H1 (cell line): ENCODE measurements at places on chromosomes 2 and 18.

DNA sequence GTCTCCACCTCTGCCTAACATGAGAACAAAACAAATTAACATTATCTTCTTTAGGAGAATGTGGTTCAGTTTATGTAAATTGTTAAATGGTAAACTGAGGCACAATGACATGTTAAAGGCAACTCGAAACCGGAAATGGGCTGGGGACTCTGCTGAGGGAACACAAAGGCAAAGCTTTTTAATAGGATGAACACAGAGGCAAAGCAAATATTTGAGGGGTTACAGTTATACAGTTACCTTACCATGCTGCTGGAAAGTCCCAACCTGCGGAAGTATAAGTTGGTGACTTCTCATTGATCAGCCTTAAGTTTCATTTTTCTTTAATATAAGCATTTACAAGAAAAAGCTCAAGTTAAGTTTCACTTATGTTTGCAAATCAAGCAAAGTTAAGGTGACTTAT, 195.0 kb downstream of the DLGAP1 start:
- DNase-seq, result no peak

DNA sequence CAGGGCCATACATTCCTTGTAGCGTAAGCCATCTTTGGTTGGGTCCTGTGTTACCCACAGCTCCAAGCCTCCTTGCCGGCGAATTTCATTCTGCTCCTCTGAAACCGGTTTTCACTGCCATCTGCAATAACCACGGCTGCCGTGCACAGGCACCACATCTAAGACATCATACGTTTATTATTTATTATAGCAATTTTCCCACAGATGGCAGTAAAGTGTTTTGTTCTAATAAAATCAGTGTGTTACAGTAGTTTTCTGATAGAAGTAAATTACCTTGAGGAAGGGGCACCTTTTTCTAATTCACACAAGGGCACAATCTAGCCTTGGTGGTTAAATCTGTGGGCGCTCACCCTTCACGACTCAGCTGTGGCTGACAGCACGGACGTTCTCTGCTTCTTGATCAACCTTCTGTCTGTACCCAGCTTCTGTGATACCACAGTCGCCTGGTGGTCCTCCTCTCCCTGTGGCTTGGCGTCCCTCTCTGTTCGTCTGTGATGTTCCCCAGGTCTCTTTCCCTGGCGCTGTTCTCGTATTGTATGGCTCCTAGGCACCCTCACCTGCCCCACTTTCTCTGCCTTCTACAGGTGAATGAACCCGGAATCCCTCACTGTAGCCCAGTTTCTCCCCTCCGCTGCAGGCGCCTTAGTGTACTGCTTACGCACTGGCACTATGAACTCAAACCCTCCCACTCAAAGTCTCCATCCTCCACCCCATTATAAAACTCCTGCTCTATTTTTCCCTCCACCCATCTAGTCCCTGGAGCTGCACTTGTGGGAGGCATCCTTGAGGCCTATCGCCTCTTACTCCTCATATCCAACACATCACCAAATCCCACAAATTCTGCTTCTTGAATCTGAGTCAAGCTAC, 236.8 kb downstream of the DYSF start:
- DNase-seq, result no peak

GRCh38 chr18:9575558-9575957, 38.8 kb downstream of the PPP4R1 start:
- DNase-seq, result peak; percentile 58

DNA sequence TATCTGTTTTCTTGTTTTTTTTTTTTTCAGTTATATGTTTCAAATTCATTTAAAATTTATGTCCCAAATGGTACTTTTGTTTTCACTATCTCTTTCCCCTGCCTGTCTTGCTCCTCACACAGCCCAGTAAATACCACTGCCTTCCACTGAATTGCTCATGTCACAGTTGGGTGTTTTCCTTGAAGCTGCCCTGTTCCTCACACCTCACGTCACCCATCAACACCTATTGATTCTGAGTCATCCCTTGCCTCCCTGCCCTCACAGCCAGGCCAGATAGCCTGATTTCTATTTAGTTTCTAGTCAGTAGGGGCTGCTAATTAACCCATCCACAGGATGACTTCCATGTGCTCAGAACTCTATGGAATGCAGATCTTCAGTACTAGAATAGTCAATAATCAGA, 25.3 kb downstream of the FSHR start:
- DNase-seq, result no peak

DNA sequence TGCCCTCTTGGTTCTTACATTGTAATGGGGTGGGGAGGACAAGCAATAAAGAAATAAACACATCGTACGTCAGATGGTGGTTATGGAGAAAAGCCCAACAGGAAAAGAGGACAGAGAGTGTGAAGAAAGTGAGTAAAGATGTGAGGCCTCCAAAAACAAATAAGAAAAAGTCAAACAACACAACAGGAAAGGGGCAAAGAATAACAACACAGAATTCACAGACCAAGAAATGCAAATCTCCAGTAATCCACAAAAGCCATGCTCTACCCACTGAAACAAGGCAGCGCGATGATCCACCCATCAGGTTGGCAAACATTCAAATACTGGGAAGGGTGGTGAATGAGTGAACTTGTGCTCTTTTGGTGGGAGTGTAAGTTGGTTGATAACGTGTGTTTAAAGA, 16.7 kb upstream of the DUSP2 start:
- DNase-seq, result no peak

DNA sequence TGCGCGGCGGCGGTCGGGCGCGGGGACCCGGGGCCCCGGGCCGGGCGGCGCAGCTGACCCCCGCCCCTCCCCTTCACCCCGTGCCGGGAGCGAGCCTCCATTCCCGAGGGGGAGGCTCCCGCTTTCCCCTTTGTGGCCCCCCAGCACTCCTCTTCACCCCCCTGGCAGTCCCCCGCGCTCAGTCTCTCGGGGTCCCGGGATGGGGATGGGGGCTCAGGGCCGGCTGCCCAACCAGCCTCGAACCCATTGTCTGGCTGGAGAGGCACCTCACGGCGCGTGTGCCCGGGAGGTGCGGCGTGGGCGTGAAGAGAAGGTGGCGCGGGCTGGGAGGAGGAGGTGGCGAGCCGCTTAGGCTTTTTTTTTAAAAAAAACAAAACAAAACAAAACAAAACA, 748 bp downstream of the FMNL2 start:
- DNase-seq, result no peak

DNA sequence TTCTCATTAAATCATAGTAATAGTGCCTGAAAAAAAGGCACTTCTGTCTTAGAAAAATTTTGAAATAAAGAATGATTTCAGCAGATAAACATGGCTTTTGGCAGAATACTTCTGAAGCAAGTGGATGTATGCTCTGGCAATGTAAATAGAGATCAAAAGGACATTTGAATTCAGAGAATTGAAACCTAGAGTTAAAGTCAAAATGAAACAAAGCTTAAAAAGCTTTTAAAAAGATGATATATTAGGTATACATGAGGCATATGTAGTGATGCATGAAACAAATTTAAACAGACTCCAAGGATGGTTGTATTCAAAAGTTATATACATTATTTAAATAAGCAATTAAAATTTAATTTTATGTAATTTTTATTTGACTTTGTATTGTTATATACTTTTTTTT, 1344.5 kb upstream of the TMEFF2 start:
- no peak for DNase-seq

- DNase-seq, result no peak
Measured at GRCh38 chr2:37507051-37507410, 162.6 kb downstream of the QPCT start.

DNA sequence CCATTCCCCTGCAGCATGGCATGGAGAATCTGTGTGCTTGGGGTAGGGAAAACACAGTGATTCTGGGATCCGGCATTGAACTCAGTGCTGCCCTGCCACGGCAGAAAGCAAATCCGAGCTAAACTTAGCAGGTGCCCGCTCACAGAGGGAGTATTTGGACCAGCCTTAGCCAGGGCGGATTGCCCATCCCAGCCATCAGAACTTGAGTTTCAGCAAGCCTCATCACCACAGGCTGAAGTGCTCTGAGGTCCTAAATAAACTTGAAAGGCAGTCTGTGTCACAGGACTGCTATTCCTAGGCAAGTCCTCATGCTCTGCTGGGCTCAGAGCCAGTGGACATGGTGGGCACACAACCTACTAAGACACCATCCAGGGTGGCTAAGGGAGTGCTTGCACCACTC, 86.2 kb upstream of the YPEL5 start:
- no peak for DNase-seq

- DNase-seq, result peak; percentile 45
Measured at GRCh38 chr2:239324456-239324855, 76.4 kb downstream of the HDAC4 start.

DNA sequence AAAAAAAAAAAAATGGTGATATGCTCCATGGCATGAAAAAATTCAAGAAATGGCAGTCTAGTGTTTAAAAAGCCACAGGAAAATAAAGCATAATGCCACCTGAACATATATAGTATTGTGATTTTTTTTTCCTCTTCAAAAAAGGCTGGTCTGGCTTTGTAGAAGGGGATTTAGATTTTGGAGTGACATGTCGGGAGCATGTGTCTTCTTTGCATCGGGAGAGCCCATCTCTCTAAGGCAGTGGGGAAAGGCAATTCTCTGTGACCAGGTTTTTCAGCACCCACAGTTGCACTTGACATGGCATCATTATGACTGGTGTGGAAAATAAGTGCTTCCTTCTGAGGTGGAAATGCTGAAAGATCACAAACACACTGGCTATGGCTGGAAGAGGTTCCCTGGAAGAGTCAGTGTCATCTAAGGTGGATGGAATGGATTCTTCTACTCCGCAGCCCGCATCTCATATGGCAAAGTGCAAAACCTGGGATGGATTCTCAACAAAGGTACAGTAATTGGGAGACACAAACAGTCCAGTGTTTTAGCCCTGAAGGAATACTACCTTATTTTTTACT, 172.5 kb downstream of the AGAP1 start:
- peak; percentile 64 for DNase-seq

- DNase-seq, result no peak
Measured at GRCh38 chr2:96584017-96584416, 47.5 kb downstream of the ARID5A start.

- no peak for DNase-seq
Measured at GRCh38 chr2:86336675-86337243, 667 bp downstream of the REEP1 start.

GRCh38 chr2:99691926-99692325, 202.1 kb upstream of the REV1 start:
- DNase-seq, result no peak

DNA sequence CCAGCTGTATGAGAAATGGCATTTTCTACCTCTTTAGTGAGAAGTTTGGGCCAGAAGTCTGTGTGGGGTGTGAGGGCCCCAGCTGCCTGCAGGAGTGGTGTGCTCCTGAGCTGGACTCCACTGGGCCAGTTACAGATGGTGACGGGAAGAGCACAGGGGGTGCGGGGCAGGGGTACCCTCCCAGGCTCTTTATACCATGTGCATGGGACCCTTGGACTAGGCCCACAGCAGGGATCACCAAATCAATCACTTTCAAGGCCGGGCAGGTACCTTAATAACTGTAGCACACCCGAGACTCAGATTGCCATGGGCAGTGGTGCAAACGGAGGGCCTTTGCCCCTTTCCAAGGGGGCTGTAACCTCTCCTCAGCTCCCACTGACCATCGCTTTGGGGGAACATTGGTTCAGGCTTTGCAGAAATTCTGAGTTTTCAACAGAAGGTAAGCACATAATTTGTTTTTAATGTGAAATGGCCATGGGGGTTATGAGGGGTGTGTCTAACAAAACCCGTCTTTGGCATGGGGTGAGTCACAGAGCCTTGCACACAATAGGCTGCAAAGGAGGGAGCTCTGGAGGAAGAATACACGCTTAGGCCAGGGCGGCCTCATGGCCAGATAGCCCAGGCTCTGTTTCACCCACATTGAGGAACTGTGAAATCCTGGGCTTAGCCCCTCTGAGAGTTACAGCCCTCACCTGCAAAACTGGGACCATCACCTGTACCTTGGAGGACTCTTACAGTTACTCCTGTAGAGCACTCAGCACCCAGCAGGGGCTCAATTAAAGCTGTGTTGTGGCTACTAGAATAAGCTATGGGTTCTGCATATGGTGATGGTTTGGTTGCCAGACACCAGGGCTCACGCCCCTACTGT, 141.0 kb upstream of the BCL2L11 start:
- DNase-seq, result no peak

DNA sequence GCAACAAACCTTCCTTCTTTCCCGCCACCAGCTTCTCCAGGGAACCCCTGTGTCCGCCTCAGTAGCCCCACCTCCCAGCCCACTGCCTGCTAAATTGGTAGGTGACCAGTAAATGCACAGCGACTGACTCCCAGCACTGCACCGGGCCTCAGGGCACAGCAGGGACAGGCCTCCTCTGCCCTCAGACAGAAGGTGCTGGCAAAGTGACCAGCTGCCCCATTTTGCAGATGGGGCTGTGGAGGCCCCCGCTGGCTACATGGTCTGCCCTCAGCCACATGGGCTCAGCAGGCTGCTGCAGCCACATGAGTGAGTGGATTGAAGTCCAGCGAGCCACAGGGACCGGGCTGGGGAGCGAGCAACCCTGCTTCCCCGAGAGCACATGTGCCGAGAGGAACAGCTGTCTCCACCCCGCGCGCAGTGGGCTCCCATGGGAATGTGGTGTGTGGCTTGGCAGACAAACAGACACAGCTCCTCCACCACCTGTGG, 7.8 kb upstream of the NPPC start:
- no peak for DNase-seq

GRCh38 chr2:118832071-118832790, 15.2 kb downstream of the EN1 start:
- DNase-seq, result no peak

DNA sequence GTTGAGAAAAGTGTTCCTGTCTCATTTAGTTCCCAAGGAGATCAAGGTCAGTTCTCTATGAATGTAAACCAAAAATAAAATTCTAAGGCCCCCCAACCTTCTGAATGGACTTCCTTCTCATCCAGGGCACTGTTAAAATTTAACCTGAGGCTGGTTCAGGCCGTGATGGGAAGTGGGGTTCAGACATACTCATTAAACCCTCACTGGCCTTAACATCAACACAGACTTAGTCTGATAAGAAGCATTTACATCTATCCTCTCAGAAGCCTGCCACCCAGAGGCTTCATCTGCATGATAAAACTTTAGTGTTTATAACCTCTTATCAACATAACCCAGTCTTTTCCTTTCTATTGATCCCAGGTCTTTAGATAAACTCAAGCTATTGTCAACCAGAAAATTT, 22.4 kb downstream of the ITSN2 start:
- no peak for DNase-seq

DNA sequence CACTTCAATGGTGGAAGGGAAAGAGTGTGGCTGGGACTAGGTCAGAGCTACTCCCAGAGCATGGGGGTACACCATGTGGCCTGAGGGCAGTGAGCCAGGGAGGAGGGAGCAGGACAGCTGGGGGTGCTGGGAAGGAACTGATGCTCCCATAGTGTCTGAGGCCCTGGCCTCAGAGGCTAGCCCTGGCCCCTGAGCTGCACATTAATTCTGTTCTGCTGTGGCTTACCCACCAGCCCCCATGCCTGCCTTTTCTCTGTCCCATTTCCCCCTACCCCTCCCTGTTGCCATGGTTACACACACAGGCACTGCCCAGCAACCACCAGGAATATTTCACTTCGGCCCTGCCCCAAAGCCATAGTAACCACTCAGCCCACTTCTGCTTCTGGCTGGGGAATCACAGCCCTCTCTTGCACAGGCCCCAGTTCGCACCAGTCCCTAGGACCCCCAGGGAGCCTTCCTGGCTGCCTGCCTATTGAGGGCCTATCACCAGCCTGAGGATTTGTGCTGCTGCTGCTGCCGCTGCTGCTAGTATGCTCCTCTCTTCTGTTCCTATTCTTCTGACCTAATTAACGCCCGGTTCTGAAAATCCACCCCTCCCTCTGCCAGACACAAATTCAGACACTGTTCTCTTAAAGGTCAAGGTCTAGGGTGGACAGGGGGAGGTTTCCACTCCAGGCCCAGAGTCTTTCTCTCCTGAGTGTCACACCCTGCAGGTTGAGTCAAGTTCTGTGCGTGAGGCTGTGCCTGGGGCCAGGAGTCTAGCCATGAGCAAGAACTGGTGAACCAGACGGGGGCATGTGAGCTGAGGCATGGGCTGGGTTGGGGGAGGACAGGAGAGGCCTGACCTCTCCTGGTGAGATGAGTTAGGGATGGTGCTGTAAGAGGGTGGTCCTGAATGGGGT, 87.1 kb upstream of the MCFD2 start:
- DNase-seq, result no peak
